ENCODE measurements at places on chromosomes 5 and 9.
A peak's percentile ranks its signal among the peaks of the same experiment; 100 is the strongest.

- no peak for DNase-seq
Observed at GRCh38 chr9:33193818-33194217, 26.7 kb upstream of the B4GALT1 start.

DNA sequence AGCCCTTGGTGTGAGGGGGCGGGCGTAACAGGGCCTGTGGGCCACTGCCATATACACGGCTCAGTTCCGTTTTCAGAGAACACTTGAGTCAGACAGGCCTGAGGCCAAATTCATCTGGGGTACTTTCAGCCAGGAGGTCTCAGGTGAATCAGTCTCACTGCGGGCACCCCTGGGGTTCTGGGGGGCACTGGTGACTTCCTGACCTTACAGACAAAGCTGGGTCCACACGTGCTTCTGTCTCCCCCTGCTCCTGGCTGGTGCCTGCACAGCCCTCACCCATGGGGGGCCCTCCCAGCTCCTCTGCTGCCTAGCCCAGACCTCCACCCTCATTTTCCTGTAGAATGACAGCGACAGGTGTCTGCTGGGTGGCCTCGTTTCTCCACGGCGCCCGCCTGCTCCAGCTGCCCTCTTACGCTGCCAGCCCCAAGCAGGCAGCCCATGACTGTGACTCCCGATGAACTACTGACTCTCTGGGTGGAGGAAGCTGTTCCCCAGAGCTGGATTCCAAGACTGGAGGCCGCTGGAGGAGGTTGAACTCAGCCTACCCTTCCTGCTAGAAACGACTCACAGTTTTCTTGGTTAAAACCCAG, 374.1 kb upstream of the IRX4 start:
- DNase-seq, result no peak

GRCh38 chr5:83406906-83407305, 64.6 kb upstream of the VCAN start:
- DNase-seq, result no peak

DNA sequence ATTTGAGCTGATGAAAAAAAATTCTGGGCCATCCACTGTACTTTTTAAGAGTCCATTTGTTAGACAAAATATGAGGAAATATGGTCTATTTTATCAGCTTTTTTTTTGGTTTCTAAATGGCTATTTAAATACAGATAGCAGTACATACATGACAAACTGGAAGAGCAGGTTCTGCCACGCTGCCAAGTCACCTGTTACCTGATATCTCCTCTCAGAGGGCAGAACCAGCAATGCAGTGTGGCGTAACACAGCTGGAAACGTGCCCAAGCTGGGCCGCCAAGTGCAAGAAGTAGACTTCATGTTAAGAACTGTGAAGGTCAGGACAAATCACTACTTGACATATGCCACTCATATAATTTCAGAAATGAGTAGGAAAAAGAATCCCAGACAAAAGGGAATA, 8.1 kb downstream of the MCIDAS start:
- DNase-seq, result no peak

GRCh38 chr5:87551911-87552310, 139.2 kb upstream of the CCNH start:
- no peak for DNase-seq

DNA sequence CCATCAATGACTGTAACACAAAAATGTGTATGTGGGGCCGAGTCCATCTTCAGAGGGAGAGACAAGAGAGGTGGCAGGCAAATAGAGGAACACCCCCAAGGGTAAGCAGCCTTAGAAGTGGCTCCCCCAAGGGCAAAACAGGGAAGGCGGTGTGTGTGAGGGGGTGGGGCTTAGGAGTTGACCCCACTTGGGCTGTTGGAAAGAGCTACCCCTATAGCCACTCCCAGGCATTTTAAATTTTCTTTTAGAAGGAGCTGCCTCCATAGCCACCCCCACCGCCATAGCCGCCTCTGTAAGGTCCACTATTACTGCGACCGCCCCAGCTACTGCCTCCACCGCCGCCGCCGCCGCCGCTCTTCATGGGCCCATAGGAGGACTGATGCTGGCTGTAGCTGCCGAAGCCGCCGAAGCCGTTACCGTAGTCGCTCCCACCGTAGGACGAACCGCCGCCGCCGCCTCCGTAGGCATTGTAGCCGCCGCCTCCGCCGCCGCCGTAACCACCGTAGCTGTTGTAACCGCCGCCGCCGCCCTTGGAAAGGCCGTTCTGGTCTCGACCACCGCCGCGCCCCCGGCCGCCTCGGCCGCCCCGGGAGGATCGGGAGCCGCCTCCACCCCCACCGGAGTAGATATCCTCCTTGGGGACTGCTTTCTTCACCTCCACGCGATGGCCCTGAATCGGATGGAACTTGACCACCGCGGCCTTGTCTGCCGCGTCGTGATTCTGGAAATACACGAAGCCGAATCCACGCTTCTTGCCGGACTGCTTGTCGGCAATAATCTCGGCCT, 1.1 kb downstream of the HNRNPA0 start:
- peak; percentile 41 for DNase-seq

DNA sequence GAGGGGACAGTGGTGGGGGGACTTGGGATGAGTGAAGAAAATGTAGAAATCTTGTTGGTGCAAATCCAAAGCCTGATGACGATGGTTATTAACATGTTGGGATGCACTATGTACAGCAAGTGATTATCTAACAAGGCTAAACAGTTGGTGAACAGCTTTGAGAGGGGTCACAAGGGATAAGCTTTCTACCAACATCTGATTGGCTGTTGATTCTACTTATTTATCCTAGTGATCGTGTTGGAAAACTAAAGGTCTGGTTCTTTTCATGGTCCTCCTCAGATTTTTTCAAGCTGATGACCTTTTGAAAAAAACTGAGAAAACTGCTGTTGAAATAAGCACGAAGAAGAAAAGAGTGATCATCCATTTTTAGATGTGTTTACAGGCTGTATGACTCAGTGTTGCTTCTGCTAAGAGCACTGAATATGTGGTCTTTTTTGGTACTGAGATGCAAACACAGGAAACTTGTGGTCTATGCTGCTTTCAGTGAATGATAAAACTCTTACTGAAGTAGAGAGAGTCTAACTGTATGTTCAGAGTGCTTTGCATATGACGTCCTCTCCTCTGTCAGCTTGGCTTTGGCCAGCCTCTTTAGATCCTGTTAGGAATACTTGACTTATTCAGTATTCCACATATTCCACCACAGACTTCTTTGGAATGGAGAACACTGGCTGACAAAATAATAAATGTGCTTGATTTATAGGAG, 174.8 kb downstream of the SLF1 start:
- peak; percentile 13 for DNase-seq

- DNase-seq, result no peak
Observed at GRCh38 chr5:165015547-165015946, 1510.1 kb downstream of the MAT2B start.

DNA sequence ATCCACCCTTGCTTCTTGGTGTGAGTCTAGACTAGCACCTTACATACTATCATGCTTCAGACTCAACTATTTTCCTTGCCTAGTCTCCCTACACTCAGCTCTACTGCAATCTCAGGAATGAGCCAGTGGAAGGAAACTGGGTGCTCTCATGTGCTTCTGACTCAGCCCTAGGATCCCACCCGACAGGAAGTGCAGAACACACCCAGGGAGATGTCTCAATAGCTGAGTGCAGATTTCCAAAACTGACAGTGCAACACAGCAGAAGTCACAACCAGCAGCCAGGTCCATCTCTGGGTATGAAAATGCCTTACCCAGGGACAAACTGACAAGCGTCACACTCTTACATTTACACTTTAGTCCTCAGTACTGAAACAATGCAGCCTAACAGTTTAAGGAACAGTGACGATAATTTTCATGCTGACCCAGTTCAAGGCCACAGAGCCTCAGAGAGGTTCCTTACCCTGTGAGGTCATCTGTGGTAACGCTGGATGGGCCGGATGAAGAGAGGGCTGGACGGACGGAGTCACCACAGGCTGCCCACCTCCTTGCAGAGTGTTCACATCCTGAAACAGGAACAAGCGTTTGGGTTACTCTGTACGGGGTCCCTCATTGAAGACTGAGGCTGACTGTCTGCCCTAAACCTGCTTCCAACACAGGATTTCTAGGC, 33.0 kb downstream of the FKBP15 start:
- DNase-seq, result no peak

DNA sequence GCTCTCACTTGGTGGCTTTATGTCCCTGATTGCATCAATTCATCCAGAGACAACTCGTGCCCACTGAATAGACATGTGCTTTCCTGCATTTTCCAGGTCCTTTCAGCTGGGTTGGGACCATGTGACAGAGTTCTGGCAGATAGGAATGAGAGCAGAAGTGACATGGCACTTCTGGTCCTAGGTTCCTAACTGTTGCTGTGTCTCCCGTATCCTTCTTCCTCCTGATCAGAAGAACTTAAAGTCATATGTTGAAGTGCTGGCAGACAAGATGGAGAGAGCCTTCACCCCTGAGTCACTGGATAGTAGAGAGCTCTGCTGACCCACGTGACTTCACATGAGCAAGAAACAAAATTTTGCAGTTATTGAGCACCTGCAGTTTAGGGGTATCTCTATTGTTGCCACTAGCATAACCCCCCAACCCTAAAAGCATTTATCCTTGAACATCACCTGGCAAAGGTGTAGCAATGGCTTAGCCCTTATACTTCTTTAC, 80.0 kb downstream of the NREP start:
- no peak for DNase-seq

DNA sequence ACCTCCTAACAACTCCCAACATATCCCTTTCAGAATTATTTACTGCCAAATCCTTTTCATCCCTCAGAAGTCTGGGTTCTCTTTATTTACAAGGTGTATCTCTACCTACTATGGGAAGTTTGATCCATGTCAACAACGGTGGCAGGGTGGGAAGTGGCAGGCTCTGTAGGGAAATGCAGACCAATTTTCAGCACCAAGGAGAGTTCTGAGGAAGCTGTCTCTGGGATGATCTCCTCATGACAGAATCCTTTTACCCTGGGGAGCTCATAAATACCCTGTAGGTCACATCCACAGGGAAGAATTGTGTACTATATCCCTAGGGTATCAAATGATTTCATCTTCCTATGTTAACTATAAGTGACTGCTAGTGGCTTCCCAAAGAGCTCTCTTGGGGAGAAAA, 107.8 kb upstream of the NEK6 start:
- no peak for DNase-seq

DNA sequence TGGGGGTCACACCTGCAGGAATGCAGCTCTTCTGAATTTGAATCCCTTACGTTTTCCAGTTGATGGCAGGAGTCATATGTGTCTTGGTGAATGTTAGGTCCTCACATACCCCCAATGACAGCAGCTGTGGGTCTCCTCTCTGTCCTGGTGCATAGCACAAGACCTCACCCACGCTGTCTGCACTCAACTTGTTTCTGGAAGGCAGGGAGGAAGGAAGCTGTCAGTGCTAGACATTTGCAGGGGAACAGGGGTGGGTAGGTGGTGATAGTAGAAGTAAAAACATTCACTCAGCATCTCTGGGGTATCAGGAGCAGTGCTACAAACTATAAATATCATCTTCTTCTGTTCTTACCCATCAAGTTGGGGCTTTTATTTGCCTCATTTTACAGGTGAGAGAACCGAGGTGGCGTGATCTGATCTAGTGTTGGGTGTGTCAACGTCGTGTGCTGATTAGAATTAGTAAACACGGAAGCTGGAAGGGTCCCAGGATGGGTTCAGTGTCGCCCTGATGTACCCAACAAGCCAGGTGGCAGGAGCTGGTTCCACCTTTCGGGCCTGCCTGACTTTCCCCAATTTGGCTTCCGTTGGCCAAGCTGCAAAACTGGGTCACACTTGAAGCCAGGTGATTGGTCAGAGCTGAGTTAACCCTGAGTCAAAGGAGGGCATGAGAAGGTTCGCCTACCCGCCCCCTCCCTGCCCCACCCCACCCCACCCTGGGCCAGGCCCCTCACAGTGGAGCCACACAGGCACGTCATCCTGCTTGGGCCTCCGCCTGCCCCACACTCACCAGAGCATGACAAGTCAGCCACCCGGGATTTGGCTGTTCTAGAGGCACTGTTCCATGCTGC, 15.8 kb downstream of the ERGIC1 start:
- no peak for DNase-seq

GRCh38 chr5:149118463-149118862, 22.8 kb upstream of the ABLIM3 start:
- no peak for DNase-seq

DNA sequence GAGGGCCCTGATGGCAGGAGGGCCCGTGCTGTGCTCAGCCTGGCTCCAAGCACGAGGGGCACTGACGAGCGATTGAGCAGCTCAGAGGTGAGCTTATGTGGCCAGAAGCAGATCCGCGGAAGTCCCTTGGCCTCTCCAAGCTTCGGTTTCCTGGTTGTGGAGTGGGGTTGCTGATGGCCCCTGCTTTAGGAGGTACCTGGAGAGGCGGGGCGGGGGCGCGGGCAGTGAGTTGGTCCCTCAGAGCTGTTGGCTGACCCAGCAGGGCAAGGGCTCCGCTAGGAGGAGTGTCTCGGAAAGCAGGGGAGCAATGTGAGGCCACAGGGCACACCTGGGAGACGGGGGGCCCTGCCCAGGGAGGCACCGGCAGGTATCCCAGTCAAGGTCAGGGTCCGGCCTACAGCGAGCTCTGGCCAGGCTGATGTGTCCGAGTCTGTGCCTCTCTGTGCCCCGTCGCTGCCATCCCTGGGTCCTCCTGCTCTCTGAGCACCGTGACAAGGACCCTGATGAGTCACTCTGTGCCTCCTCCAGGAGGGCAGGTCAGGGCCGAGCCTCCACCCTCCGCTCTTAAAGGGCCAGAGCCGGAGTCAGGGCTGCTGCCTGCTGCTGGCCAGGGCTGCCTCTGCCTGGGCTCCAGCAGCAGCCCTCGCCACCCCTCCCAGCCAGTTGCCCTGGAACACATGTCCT, 14.8 kb downstream of the NCS1 start:
- no peak for DNase-seq

- no peak for DNase-seq
Observed at GRCh38 chr5:177343777-177344176, 7.7 kb downstream of the LMAN2 start.

- no peak for DNase-seq
Observed at GRCh38 chr5:32419791-32420190, 24.7 kb downstream of the ZFR start.

- DNase-seq, result no peak
Observed at GRCh38 chr9:133706307-133707050, 31.7 kb downstream of the SARDH start.

- peak; percentile 74 for DNase-seq
Observed at GRCh38 chr5:150778517-150779396, at the start of gene SMIM3. SMIM3 (plus strand) TSS chr5:150778757; CDS start chr5:150795441, 16,684 bp downstream.

- no peak for DNase-seq
Observed at GRCh38 chr5:141338538-141339306, at the start of gene PCDHGA2. PCDHGA2 (plus strand) TSS chr5:141338760.
